ENCODE measurements at places on chromosomes 12 and 14. TPM values are rescaled to one million over a fixed set of nuclear protein-coding genes. Genes with fewer than 3 reads are reported as not detected.

Gene RAPGEF3
- 6.8 TPM for total RNA-seq

Gene TMBIM6
- 812 TPM for total RNA-seq

Gene OR6C2
- total RNA-seq: not detected

Gene ACOT4
- 0.15 TPM for total RNA-seq

Gene TAS2R9
- total RNA-seq: not detected

Gene MANSC4
- not detected for total RNA-seq

Gene DPF3
- total RNA-seq: 13.9 TPM

Gene STAC3
- not detected for total RNA-seq

Gene PPP4R4
- 2.8 TPM for total RNA-seq

Gene CD69
- total RNA-seq: not detected

Gene KRT72
- not detected for total RNA-seq

Gene SARNP
- 108 TPM for total RNA-seq

Gene DPPA3
- total RNA-seq: not detected

Gene TMEM229B
- total RNA-seq: 2.0 TPM

Gene CYP46A1
- 0.29 TPM for total RNA-seq

Gene LPAR5
- total RNA-seq: not detected

Gene TPH2
- total RNA-seq: not detected

Gene DDN
- total RNA-seq: 0.15 TPM

Measured in smooth muscle cell of trachea (primary cell).